ENCODE measurements at places on chromosomes 13 and 19. TPM values are rescaled to one million over a fixed set of nuclear protein-coding genes. Genes with fewer than 3 reads are reported as not detected.

- no peak overlapping the region for H3K4me3 ChIP-seq
- H3K27ac ChIP-seq: no peak overlapping the region
- H3K4me1 ChIP-seq: no peaks in the 10 kb centered on the region
- DNase-seq: no peak
- H3K36me3 ChIP-seq: no peaks in the 10 kb centered on the region
These were observed 88.6 kb downstream of the SPACA7 start for GRCh38 chr13:112464720-112465119.

DNA sequence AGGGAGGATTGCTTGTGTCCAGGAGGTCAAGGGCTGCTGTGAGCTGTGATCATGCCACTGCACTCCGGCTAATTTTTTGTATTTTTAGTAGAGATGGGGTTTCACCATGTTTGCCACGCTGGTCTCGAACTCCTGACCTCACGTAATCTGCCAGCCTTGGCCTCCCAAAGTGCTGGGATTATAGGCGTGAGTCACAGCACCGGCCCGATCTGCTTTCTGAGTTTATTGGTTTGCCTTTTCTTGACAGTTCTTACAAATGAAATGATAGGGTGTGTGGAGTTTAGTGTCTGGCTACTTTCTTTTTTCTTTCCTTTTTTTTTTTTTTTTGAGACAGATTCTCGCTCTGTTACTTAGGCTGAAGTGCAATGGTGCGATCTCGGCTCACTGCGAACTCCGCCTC is 848 bp downstream of the C19orf44 start:
- H3K27me3 ChIP-seq: no peaks in the 10 kb centered on the region
- peaks cover 4% of the 10 kb centered on the region for H3K4me1 ChIP-seq
- H3K27ac ChIP-seq: no peak overlapping the region
- H3K4me3 ChIP-seq: no peak overlapping the region
- no peaks in the 10 kb centered on the region for H3K36me3 ChIP-seq

DNA sequence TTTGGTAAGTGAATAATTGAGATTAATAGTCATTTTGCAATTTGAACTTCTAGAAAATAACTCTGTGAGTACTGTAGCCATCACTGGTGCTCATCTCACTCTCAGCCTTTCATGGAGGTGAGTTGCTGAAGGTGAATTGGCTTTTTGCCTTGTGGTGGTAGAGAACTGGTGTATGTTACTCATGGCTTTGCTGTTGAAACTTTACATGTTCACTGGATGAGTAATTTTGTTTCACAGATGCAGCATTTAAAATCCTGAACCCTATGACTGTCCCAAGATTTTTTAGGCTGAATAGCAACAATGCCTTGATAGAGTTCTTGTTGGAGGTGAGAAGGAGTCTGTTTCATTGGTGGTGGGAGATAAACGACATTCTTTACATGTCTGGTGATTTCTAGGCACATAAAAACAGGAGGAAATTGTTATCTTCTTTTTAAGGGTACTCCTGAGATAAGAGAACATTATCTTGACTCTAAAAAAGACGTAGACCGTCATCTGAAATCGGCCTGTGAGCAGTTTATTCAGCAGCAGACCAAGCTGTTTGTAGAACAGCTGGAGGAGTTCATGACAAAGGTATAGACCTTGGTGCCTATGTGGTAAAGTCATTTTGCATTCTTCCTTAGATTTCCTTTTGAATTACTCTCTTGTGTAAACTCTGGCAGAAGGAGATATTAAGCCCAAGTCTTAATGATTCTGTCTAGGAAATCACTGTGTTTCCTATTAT is 53.9 kb downstream of the COG3 start:
- H3K36me3 ChIP-seq: no peaks in the 10 kb centered on the region
- no peak for DNase-seq
- H3K27me3 ChIP-seq: no peaks in the 10 kb centered on the region
- H3K27ac ChIP-seq: peak overlapping the region; percentile 35

GRCh38 chr13:28106976-28107375 is 6.6 kb upstream of the FLT3 start:
- no peak overlapping the region for H3K27ac ChIP-seq
- no peaks in the 10 kb centered on the region for H3K4me1 ChIP-seq
- peaks cover 30% of the 10 kb centered on the region for H3K27me3 ChIP-seq
- H3K4me3 ChIP-seq: no peak overlapping the region
- no peaks in the 10 kb centered on the region for H3K36me3 ChIP-seq

DNA sequence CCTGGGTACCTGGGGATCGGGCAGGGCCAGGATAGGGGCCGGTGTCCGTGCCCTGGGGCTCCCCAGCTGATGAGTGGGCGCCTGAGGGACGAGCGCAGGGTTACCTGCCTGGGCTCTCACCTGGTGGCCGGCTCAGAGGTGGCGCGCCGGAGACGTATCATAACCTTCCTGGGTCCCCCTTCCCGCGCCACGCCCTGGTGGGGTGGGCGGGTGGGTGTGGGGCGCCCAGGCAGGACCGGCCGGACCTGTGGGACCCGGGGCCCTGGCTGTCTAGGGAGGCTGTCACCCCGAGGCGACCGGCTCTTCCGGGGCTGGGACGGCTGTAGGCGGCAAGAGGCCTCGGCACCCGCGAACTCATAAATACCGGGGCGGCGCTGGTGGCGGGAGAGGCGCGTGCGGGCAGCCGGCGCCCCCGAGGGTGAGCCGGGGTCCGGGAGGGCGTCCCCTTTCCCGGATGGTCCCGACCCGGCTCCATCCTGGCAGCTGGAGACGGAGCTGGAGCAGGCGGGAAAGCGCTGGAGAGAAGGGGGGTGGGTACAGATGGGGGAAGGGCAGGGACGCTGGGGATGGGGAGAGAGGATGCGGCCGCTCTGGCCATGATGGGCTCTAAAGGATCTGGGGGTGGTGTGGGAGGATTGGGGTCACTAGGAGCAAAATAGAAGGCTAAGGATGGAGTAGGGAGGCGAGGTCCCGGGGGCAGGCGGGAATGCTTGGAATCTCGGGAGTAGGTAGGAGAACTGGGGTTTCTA is at the start of gene ACP7:
ACP7 (plus strand) TSS at position 386 of the 749 bp plus-strand sequence. CDS start 902 bp downstream, outside the sequence.
- H3K4me3 ChIP-seq: peak within 1 kb of the TSS; percentile 33
- peak; percentile 41 for DNase-seq
- H3K27ac ChIP-seq: no peak within 1 kb of the TSS
- H3K36me3 ChIP-seq: no peaks in the 10 kb centered on the region
- no peaks in the 10 kb centered on the region for H3K4me1 ChIP-seq
- H3K27me3 ChIP-seq: peaks cover 38% of the 10 kb centered on the region

GRCh38 chr13:42492372-42492920 is 81.5 kb upstream of the TNFSF11 start:
- H3K4me1 ChIP-seq: no peaks in the 10 kb centered on the region
- no peaks in the 10 kb centered on the region for H3K27me3 ChIP-seq
- no peaks in the 10 kb centered on the region for H3K36me3 ChIP-seq

GRCh38 chr19:9565900-9566705 is 18.2 kb downstream of the ZNF121 start:
- no peak for DNase-seq
- H3K4me3 ChIP-seq: no peak overlapping the region
- H3K4me1 ChIP-seq: no peaks in the 10 kb centered on the region
- no peaks in the 10 kb centered on the region for H3K27me3 ChIP-seq

DNA sequence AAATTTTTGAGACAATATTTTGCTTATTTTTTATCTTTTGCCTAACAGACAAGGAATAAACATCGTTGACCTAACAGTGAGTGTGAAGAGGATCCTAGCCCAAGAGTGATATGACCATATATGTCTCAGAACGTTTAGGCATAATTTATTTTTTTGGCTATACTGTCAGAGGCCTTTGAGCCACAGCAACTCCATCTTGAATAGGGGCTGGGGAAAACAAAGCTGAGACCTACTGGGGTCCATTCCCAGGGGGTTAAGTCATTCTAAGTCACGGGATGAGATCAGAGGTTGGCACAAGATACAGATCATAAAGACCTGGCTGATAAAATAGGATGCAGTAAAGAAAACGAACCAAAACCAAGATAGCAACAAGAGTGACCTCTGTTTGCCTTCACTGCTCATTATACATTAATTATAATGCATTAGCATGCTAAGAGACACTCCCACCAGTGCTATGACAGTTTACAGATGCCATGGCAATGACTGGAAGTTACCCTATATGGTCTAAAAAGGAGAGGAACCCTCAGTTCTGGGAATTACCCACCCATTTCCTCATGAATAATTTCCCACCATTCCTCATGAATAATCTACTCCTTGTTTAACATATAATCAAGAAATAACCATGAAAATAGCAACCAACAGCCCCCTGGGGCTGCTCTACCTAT is 510.9 kb upstream of the PCDH9 start:
- no peak overlapping the region for H3K27ac ChIP-seq
- H3K4me1 ChIP-seq: peaks cover 6% of the 10 kb centered on the region
- no peak for DNase-seq
- H3K27me3 ChIP-seq: no peaks in the 10 kb centered on the region
- H3K36me3 ChIP-seq: no peaks in the 10 kb centered on the region

- no peaks in the 10 kb centered on the region for H3K4me1 ChIP-seq
- no peaks in the 10 kb centered on the region for H3K27me3 ChIP-seq
- H3K4me3 ChIP-seq: no peak overlapping the region
These were observed 52.1 kb downstream of the DACH1 start for GRCh38 chr13:71814806-71815360.

DNA sequence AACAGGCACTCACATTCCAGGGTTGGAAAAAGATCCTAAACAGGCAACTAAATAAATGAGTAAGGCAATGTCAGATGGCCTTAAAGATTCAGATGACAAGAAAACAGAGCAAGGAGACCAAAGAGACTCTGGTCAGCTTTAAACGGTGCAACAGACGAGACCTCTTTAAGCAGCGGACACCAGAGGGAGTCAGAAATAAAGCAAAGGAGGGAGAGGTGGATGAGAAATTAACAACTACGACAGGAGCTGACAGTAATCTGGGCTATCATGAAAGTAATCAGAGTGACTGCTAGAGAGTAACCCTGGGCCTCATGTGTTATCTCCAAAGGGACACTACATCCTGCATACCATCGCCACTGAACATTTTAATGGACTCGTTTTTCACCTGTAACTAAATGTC is 1.1 kb downstream of the ZNF550 start:
- H3K4me1 ChIP-seq: peaks cover 12% of the 10 kb centered on the region
- peaks cover 6% of the 10 kb centered on the region for H3K36me3 ChIP-seq
- peak overlapping the region; percentile 69 for H3K27ac ChIP-seq
- no peaks in the 10 kb centered on the region for H3K27me3 ChIP-seq
- peak; percentile 16 for DNase-seq
- H3K4me3 ChIP-seq: peak overlapping the region; percentile 84

DNA sequence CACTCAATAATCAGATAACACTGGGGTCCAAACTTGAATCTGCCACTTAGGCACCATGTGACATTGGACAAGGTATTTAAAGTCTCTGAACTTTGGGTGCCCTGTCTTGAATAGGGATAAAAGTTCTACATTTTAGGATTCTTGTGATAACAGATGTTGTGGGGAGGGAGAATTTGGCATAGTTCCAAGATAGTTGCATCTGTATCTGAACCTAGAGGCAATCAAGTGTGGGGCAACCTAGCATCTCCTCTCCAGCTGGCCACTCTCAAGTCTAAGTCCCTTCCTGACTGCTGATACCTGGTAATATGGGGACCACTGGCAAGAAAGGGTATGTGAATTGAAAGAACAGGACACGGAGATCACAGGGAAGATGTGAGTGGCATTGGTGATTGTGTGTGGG is 256.1 kb downstream of the FOXO1 start:
- H3K27ac ChIP-seq: no peak overlapping the region
- no peak overlapping the region for H3K4me3 ChIP-seq
- no peak for DNase-seq
- H3K36me3 ChIP-seq: no peaks in the 10 kb centered on the region

GRCh38 chr13:40026741-40027140 is 371.3 kb downstream of the COG6 start:
- H3K27me3 ChIP-seq: no peaks in the 10 kb centered on the region
- H3K27ac ChIP-seq: no peak overlapping the region
- no peak for DNase-seq
- H3K36me3 ChIP-seq: no peaks in the 10 kb centered on the region
- no peaks in the 10 kb centered on the region for H3K4me1 ChIP-seq
- H3K4me3 ChIP-seq: no peak overlapping the region

GRCh38 chr13:45882626-45883025 is 31.1 kb upstream of the SIAH3 start:
- DNase-seq: no peak
- H3K27me3 ChIP-seq: peaks cover 6% of the 10 kb centered on the region
- no peak overlapping the region for H3K4me3 ChIP-seq
- H3K36me3 ChIP-seq: no peaks in the 10 kb centered on the region
- no peak overlapping the region for H3K27ac ChIP-seq

- no peaks in the 10 kb centered on the region for H3K4me1 ChIP-seq
- H3K27me3 ChIP-seq: peaks cover 24% of the 10 kb centered on the region
- H3K27ac ChIP-seq: no peak overlapping the region
- H3K36me3 ChIP-seq: no peaks in the 10 kb centered on the region
- no peak for DNase-seq
These were observed 7.7 kb downstream of the ARHGAP45 start for GRCh38 chr19:1074544-1075283.

GRCh38 chr19:45568732-45569131 is 15.9 kb downstream of the OPA3 start:
- no peaks in the 10 kb centered on the region for H3K27me3 ChIP-seq
- H3K4me3 ChIP-seq: no peak overlapping the region
- DNase-seq: peak; percentile 26
- no peak overlapping the region for H3K27ac ChIP-seq
- no peaks in the 10 kb centered on the region for H3K4me1 ChIP-seq

GRCh38 chr13:52851137-52851962 is 2.9 kb upstream of the PCDH8 start:
- peaks cover 48% of the 10 kb centered on the region for H3K27me3 ChIP-seq
- DNase-seq: peak; percentile 71
- H3K4me1 ChIP-seq: peaks cover 13% of the 10 kb centered on the region
- peak overlapping the region; percentile 94 for H3K27ac ChIP-seq

DNA sequence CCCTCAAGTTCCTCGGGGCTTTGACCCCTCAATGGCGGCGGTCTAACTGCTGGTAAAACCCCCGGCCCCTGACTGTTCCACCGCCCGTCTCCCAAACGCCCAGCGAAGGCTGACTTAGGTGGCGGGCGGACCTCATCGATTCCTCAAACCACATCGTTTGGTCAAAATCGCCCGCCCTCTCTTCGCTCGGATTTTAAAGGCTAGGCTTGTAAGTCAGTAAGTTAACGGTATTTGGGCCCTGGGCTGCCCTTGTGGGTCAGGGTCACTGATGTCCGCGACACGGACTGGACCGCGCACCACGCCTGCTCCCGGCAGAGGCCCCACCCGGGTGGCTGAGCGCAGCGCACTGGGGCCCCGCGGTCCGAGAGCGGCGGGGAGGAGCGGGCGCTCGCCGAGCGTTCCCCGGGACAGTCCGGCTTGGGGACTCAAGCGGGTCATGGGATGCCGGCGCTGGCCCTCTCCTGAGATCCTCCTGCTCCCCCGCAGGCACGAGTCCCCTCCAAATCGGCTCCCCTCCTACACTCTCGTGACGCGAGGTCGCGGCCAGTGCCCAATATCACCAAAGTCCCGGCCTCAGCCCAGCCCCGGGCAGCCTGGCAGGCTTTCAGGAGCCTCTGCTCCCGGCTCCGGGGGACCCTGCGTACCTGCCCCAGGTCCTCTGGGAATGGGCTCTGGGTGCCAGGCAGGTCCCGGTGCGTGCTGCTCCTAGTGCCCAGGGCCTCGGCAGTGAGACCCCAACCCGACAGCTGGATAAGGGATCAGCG is 1.0 kb downstream of the FLT1 start:
- no peaks in the 10 kb centered on the region for H3K36me3 ChIP-seq
- H3K27me3 ChIP-seq: peaks cover 87% of the 10 kb centered on the region
- H3K27ac ChIP-seq: no peak overlapping the region
- no peak for DNase-seq

TMPRSS9 gene
- not detected for polyA plus RNA-seq

KLK1 gene
- polyA plus RNA-seq: 6.6 TPM

ZNF415 gene
- 7.4 TPM for polyA plus RNA-seq

ERICH6B gene
- polyA plus RNA-seq: 0.96 TPM

ZNF296 gene
- polyA plus RNA-seq: 1.2 TPM

MAP1S gene
- 37.1 TPM for polyA plus RNA-seq

LIM2 gene
- polyA plus RNA-seq: not detected

PLPPR3 gene
- polyA plus RNA-seq: 11.7 TPM

Measured in hepatocyte (in vitro differentiated cells).